K562 (cell line): ENCODE measurements at places on chromosomes 4 and X. TPM values are rescaled to one million over a fixed set of nuclear protein-coding genes. Genes with fewer than 3 reads are reported as not detected.

The STS gene
- total RNA-seq, result 0.73 and 0.76 TPM in 2 replicates

The ETDB gene
- total RNA-seq, result not detected in 2 replicates

The UTP14A gene
- total RNA-seq, result 54.6 and 56.2 TPM in 2 replicates

The MAGEB17 gene
- 0.16 and 0.25 TPM in 2 replicates for total RNA-seq

The RAI2 gene
- not detected in 2 replicates for total RNA-seq

DNA sequence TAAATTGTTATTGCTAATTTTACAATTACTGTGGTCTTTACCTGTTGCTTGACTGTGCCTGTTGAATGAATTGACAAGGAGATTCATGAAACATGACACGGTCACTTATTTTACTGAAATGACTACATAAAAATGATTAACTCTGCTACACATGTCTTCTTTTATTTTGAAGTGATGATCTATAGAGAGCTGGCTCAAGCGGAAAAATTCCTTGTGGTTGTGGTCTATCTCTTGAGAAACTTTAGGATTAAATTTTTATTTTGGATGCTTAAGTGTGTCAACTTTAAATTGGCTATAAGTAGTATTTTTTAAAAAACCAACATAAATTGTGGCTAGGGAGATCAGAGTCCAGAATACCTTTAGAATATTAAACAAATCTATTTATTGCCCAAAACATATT, 131.8 kb upstream of the PITX2 start:
- DNase-seq, result no peak
- H3K27ac ChIP-seq, result no peak overlapping the region
- no peaks in the 10 kb centered on the region for H3K36me3 ChIP-seq
- no peaks in the 10 kb centered on the region for H3K4me1 ChIP-seq
- no peaks in the 10 kb centered on the region for H3K27me3 ChIP-seq
- H3K4me3 ChIP-seq, result no peak overlapping the region

- no peaks in the 10 kb centered on the region for H3K36me3 ChIP-seq
- H3K27me3 ChIP-seq, result no peaks in the 10 kb centered on the region
- H3K4me1 ChIP-seq, result no peaks in the 10 kb centered on the region
- H3K27ac ChIP-seq, result no peak overlapping the region
- DNase-seq, result no peak
These were observed 82.4 kb upstream of the PACRGL start for GRCh38 chr4:20617678-20618396.

- no peak overlapping the region for H3K4me3 ChIP-seq
- peaks cover 11% of the 10 kb centered on the region for H3K27me3 ChIP-seq
- DNase-seq, result no peak
- no peaks in the 10 kb centered on the region for H3K4me1 ChIP-seq
- no peaks in the 10 kb centered on the region for H3K36me3 ChIP-seq
- no peak overlapping the region for H3K27ac ChIP-seq
These were observed 22.1 kb upstream of the TRIM60 start for GRCh38 chr4:165009493-165010227.
